Retinal pigment epithelial cell (primary cell): ENCODE measurements at places on chromosomes 2 and 18.

GRCh38 chr2:41905597-41906337 is 142.1 kb upstream of the PKDCC start:
- DNase-seq = no peak

- DNase-seq = no peak
These were observed 143.9 kb downstream of the MYT1L start for GRCh38 chr2:2187196-2187595.

DNA sequence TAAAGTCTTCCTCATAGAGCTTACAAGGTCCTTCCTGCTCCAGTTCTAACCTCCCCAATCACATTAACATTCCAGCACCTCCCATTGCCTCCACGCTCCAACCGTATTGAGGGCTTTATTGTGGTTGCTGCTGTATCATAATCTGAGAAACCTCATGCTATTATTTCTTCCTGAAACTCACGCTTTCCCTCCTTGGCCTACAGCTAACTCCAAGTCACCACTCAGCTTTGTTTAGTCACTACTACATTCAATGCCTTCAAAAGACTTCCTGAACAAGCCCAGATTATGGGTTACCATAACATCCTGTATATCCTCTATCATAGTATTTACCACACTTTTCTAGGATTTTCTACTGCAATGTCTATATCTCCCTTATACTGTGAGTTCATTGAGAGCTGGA is 230.4 kb downstream of the IKZF2 start:
- DNase-seq = no peak

- DNase-seq = no peak
These were observed 275.6 kb downstream of the PIK3C3 start for GRCh38 chr18:42230636-42231035.

GRCh38 chr2:128986867-128987268 is 668.2 kb upstream of the HS6ST1 start:
- no peak for DNase-seq

DNA sequence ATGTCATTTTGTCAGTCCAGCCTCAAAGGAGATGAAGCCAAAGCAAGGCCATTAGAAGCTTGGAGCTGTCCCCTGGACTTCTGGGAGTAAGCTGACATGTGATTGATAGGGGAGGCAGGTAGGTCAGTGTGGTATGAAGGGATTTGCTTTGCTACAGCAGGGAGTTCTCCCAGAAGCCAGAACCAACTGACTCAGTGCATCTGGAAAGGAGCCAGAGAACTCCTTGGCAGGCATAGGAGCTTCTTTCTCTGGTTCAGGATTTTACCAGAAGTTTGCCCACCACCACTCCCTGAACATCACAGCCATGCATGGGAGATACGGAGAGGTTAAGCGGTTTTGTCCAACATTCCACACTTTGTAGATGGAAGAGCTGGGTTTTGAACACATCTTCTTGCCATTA is 24.5 kb upstream of the KCNE4 start:
- DNase-seq = peak; percentile 68

DNA sequence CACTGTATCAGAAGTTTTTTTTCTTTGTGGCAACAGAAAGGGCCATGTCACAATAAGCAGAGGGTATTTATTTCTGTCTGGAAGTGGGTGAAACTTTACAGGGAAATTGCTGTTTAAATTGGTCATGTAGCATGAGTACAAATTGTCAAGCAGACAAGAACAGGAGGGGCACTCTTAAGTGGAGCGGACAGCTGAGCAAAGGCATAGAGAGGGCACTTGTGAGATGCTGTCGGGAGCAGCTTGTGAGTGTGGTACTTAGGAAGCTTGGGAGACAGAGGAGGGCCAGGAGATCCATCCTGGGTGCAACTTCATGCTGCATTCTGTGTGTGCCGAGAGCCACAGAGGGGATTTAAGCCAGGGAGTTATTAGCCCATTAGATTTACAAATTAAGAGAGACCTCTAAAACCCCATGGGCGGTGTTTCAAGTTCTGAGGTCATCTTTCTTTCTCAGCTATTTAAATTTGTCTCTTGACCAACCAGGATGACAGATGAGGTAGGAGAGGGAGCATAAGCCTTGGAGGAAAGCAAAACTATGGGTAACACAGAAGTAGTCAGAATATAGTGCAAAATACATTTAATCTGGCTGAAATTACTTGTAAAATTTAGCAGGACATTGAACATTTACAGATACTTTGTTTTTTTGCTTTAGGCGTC is 30.4 kb downstream of the INPP4A start:
- no peak for DNase-seq

DNA sequence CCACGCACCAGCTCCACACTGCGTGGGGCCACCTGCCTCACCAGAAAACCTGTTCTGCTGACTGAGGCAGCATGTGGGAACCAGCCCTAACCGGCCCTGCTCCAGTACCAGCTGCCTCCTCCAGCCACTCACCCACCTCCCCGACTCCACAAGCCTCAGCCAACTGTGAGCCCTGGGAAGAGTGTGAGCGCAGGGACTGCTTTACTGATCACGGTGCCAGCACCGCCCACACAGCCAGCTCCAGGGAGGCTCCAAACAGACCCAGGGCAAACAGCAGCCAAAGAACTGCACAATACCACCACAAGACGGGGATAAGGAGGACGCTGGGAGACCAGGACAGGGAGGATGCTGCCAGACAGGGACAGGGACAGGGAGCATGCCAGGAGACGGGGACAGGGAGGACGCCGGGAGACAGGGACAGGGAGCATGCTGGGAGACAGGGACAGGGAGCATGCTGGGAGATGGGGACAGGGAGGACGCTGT is 28.4 kb downstream of the EIPR1 start:
- no peak for DNase-seq

- DNase-seq = no peak
These were observed 147.4 kb upstream of the REV1 start for GRCh38 chr2:99637159-99637697.

DNA sequence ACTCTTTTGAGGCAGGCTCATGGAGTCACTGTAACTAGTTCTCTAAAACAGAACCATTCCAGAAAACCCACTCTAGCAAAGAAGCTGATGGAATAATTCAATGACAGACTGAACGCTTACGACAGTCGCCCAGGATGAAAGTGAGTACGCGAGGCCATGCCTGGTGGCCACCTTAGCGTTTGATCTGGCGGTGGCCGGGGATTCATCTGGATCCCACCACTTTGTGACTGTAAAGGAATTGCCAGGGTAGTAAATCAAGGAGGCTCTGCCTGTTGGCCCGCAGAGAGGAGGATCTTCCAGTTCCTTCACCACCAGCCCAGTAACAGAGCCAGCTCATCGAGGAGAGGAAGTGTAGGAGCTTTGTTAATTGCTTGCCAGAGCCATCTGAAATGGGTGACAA is 34.6 kb downstream of the GREB1 start:
- DNase-seq = no peak

GRCh38 chr2:102615620-102616436 is 3.5 kb upstream of the SLC9A2 start:
- peak; percentile 11 for DNase-seq

GRCh38 chr2:173854840-173855239 is 110.3 kb downstream of the SP3 start:
- peak; percentile 12 for DNase-seq

GRCh38 chr2:30288561-30288960 is 57.2 kb downstream of the LBH start:
- DNase-seq = no peak

DNA sequence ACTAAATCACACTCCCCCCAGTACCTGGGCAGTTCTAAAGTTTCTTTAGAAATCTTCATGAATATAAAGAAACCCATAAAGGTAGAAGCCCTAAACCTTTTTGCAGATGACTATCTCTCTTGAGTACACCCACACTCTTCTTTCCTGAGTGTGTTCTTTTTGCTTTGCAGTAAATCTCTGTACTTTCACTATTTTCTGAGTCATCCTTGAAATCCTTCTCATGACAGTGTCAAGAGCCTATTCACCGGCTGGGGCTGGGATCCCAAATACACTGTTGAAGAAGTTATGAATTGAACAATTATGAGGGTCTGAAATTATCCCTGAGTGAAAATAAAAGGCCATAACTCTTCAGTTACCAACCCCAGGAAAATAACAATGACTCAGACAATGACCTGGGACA is 133.9 kb upstream of the CCDC195 start:
- DNase-seq = no peak

DNA sequence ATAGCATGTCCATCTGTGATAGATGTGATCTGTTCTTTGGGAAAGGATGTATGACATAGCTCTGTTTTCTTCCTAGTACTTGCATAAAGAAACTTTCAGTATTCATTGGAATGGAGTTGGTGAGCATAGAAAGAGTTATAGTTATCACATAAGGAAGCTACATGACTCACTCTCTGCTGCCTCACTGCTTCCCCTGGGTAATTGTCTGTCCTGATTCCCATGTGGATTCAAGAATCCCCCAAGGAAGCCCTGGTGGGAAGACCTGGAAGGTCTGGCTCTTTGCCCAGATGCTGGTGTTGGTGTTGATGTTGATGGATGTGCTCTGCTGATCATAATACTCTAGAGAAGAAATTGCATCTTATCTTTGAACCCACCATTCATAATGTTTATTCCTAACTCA is 60.6 kb downstream of the PTPN4 start:
- DNase-seq = no peak

DNA sequence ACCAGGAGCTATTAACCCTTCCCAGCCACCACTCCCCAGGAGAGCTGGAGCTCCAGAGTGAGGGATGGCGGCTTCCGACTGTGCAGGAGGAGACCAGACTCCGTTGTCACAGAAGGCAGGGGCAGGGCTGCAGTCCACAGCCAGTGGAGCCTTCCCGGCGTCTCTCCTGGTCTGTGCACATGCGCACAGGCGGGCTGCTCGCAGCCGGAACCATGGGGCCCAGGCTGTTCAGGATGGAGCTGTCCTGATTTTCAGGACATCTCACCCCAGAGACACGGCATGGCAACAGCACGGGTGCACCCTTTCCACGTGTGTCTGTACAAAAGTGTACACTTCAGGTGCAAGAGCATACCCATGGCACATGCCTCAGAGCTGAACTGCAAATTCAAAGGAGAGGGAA is 28.9 kb downstream of the EIPR1 start:
- DNase-seq = no peak

DNA sequence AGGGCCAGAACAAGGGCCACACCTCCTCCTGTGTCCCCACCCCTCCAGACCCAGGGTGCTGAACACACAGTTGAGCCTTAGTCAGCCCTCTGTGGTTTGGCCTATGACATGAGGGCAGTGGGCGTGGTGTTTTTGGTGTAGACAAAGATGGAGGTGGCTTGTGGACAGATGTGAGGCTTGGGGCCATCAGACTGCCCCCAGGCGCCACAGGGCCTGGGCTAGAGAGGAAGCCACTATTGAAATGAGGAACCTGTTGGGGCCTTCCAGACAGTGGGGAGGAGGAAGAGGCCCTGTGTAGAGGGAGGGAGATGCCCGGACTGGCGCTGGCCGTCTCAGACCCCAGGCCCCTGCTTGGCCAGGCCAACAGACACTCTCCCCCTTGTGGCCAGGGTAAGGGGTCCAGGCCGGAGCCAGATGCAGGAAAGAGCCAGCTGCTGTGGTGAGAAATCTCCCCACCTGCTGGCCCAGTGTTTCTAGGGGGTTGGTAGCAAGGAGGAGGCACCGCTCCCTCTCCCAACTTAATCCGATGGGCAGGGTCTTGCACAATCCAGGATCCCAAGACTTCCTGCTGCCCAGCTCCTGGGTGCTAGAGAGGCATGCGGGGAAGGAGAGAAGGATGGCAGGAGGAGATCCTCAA is 53.8 kb downstream of the SMAD7 start:
- no peak for DNase-seq

DNA sequence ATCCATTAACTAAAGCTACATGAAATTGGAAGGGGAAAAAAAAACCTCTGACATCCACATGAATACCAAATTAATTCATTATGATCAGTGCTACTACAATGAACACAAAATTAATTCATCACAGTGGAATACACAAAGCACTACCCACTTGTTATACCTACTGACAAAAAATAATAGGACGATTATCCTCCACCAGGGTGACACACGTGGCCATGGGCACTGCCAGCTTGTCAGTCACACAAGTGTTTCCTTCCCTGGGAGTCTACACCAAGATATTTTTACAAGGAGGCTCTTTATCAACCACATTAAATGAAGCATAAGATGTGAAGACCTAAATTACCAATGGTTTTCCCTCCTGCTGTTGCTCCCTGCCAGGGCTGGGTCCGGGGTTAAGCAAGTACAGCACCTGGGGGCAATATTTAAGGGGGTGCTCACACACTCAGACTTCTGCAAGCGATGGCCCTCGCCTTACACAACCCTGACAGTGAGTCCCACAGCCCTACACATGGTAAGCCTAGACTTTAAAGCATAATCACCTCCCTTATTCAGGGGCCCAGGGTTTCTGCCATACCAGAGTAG is 90.1 kb downstream of the TCF4 start:
- DNase-seq = no peak

GRCh38 chr18:79274823-79275222 is 120.9 kb upstream of the NFATC1 start:
- DNase-seq = no peak

- no peak for DNase-seq
These were observed 203.2 kb downstream of the ETAA1 start for GRCh38 chr2:67600222-67600871.

GRCh38 chr2:42029171-42029570 is 18.6 kb upstream of the PKDCC start:
- no peak for DNase-seq

DNA sequence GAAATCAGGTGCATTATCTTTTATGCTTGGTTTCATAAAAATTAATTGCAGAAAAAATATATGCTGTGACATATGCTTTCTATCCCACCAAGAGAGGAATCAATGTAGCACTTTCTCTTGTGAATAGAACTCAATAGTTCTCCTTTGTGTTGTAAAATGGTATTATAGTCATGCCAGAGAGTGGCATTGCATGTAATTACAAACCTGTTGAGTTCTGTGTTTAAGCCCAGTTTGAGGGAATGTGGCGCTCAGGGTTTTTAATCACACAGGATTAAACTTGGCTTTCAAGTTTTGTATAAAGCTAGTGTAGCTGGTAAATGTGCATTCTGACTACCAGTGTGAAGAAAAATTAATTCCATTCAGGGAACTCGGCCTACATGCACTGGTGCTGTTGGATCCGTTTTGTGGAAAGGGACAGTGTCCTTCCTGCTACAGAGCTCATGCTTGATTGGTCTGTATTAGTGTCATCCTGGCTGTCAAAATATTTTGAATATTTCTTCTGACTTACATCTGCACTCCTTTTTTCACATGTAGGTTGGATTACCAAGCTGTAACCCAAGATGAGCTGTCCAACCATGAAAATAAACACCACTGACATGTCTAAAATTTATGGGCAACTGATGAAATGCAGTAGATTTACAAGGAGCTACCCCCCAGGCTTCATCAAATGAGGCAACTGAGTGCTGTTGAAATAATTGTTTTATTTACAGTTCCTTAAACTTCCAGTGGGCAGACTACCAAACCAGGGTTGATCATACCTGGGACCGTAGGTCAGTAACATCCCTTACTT is 80.3 kb downstream of the SLC4A3 start:
- DNase-seq = no peak

- DNase-seq = no peak
These were observed 39.6 kb downstream of the POLR1A start for GRCh38 chr2:86066007-86066578.
